ENCODE measurements at places on chromosomes 3 and 15. TPM values are rescaled to one million over a fixed set of nuclear protein-coding genes. Genes with fewer than 3 reads are reported as not detected.

The CLRN1 gene
- not detected for total RNA-seq

The SCN11A gene
- not detected for total RNA-seq

The TMEM212 gene
- total RNA-seq, result not detected

The PTX3 gene
- total RNA-seq, result 56.4 TPM

The A4GNT gene
- total RNA-seq, result not detected

GRCh38 chr3:64110071-64110470 is 86.8 kb upstream of the PSMD6 start:
- no peak for DNase-seq

DNA sequence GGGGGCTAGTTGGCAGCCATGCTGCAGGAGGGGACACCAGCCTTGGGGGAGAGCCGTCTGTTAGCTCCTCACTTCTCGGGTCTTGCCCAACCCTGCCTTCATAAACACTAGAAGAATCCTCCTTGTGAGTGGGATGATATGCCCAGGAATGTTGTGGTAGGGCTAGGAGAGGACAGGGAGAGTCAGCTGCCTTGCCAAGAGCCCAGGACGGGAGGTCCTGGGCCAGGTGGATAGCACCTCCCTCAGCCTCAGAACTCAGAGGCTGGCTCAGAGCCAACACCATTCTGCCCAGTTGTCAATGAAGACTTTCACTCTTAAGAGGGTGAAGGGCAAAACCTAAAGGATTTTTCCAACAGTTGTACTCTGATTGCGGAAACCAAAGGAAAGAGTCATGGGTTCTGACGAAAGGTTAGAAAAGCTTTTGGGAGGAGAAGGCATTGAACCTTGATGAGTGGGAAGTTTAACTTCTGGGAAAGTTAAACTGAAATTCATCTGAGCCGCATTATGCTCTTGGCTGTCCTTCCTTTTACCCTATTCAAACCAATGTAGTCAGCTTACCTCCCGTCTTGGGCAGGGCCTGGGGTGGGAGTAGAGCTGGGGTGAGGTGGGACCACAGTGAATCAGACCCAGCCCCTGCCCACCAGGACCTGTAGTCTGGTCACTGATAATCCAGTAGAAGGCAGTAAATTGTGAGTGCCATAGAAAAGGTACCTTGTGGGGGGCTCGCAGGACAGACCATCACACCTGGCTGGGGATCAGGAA is 81.9 kb downstream of the FAM43A start:
- DNase-seq, result no peak

DNA sequence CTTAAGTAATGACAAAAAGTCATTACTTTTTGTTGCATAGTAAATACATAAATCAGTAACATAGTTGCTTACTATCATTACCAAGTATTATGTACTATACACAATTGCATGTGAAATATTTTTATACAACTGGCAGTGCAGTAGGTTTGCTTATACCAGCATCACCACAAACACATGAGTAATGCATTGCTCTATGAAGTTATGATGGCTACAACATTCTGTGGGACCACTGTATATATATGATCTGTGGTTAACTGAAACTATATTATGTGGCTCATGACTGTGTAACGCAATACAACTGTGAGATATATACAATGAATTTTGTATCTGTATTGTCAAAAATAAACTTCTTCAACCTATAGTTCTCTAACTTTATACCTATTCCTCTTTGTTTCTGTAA is 113.7 kb upstream of the RBMS3 start:
- no peak for DNase-seq

GRCh38 chr3:10340476-10340875 is 19.6 kb upstream of the SEC13 start:
- no peak for DNase-seq

DNA sequence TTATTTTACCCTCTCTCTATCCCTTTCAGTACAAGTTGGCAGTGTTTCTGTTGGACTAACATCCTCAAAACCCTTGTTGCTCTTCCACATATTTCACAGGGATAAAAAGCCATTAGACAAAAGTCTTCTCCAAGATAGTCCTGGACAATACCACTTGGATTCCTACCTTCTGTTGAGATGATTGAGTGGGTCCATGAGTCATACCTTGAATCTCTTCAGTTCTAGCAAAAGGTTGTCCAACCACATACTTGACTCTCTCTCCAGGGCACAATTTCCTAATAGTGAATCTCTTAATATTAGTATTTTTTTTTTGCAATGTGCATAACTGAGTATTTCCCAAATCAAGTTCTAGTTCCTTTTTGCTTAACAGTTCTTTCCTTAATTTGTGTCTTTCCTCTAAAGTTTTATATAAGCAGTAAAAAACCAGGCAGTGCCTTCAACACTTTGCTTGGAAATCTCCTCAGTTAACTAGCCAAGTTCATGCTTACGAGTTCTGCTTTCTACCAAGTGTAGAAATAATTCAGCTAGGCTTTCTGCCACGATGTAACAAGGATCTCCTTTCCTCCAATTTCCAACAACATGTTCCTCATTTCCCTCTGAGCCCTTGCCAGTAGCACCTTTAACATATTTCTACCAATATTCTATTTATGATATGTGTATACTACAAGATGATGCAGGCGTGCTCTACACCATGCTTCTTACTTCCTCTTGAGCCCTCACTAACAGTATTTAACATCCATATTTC is 68.3 kb upstream of the NEO1 start:
- DNase-seq, result no peak

GRCh38 chr3:49937090-49937489 is 2.9 kb upstream of the RBM6 start:
- no peak for DNase-seq

GRCh38 chr15:41792000-41792637 is 17.8 kb downstream of the MAPKBP1 start:
- no peak for DNase-seq

- DNase-seq, result no peak
Observed at GRCh38 chr3:195169011-195169649, 101.8 kb downstream of the XXYLT1 start.

DNA sequence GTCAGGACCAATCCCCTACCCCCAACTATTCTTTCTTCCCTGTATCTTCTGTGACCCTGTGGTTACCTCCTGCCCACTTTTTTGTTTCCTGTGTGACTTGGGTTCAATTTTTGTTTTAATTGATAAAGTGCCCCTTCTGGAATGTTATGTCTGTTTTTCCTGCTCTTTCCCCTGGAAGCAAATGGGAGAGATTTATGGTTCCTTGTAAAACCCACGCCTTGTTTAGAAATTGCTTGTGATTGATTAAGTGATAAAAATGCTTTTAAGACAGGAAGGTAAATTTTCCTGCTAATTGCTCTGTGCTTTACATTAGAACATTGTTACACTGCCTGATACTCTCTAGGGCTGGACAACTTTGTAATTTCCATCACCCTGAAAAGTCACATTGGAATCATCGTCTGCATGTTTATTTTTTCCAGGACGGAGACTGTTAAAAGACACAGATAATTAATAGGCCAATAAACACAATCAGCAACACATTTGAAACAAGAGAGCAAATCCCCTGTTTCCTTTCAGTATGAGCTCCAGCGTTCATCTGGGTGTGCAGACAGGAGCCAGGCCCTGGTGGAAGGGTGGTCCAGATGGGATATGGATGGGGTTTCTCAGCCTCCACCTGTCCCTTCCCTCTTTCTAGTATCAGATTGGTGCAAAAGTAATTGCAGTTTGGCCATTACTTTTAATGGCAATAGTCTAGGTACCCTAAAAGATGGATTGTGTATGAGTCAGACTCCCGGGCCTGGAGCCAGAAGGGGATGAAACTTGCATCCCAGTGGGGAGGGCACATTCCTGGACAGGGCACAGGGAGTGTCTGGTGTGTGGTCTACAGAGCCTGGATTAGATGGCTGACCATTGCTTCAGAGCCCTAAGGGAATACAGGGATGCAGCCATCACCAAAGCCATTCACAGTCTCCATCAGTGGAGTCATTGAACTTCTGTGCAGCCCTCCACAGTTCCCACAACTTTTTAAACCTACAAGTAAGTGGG is 58.1 kb upstream of the AGBL1 start:
- peak; percentile 64 for DNase-seq

GRCh38 chr15:67085818-67086636 is 20.6 kb downstream of the SMAD3 start:
- no peak for DNase-seq
